Stromal cell of bone marrow (primary cell): ENCODE measurements at places on chromosomes 5 and 9.

DNA sequence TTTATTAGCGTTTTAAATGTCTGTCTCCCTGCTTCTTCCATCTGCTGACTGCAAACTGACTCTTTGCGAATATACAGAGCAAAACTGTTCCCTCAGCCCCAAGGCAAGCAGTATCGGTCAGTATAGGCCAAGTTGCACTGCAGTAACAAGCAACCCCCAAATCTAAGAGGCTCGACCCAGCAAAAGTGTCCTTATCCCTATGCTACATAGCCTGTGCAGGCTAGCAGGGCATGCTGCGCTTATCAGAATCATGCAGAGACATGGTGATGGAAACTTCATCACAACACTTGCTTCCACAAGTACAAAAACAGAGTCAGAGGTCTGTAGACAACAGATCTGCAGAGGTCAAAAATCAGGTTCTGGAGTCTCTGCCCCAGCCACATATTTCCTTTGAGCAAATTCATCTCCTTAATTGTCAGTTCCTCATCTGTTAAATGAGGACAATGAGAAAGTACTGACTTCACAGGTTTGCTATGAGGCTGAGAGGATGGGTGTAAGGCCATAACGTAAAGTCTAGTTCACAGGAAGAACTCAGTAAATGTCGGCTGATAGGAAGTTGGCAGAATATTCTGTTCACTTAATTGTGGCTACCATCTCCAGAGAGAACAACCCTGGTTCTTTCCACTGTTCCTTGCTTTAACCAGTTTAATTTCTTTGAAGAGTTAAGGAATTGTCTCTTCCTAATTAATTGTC lies 9.6 kb upstream of the IL17B start:
- no peak for DNase-seq

DNA sequence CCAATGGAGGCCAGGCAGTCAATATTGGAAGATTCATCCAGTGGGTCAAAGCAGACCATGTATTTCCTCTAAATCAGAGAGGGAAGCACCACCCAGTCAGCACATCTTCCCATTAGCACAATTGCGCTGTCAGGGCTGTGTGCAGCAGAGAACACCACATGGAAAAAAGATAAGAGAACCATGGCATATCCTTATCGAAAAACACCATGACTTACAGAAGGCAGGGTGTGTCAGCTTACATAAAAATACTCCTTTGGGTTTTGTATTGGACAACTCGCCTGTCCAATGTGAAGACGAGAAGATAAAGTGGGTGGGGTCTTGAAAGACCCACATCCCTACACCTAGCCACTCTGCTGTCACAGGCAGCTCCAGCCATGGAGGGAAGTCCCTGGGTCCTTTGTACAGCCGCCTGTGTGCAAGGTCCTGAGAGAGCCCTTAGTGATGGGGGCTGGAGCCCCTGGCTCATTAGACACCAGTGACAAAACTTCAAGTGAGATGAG lies 71.9 kb upstream of the SPATA31E1 start:
- DNase-seq: no peak

GRCh38 chr9:131873891-131874440 lies 134.1 kb upstream of the RAPGEF1 start:
- DNase-seq: no peak

DNA sequence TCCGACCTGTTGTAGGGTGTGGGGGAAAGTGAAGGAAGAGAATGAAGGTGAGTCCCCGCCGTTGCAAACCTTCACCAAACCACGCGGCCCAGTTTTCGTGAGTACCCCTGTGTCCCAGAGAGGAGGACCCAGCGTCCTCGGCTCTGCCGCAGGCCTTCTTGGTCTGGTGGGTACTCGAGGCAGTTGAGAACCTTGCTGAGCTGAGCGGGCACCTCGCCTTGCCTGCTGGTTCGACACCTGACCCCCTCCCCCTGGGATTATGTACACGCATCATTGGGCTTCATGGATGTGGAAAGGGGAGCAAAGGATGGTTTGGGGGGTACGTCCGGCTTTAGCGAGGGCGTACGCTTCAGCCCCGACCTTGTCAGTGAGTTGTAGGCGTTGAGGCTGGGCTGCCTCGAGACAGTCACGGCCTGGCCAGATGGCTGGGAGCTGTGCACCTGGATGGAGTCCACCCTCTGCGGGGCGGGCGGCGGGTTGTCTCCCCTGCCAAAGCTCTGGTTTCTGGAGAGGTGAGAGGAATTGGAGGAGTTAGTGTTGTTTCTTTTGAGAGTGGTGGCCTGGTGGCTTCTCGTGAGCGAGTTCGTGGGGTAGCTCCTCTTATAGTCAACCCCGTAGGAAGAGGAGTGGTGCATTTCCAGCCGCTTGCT lies 128.1 kb downstream of the SEMA6A start:
- no peak for DNase-seq

GRCh38 chr9:12166518-12166917 lies 526.7 kb upstream of the TYRP1 start:
- no peak for DNase-seq

DNA sequence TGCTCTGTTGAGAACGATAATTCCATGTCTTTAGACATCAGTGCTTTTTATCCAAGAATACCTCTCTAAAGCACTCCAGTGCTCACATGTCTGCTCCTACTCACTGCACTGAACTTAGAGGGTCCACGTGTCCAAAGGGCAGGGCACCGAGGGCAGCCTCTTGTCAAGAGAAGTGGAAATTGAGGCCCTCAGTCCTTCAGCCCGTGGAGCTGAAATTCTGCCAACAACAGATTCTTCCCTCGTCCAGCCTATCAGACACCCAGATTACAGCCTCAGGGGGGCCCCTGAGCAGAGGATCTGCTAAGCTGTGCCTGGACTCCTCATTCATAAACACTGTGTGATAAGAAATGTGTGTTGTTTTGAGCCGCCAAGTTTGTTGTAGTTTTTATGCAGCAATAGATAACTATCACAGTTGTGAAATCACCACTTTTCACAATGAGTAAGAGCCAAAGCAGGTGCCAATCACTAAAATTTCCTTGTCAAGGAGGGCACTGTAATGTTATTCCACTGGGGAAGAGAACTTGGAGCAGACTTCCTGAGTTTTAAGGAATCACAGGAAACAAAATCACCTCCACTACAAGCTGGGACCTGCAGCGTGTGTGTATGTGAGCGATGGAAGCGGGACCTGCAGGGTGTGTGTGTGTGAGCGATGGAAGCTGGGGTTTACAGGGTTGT lies 58.8 kb upstream of the IGFBPL1 start:
- no peak for DNase-seq

GRCh38 chr9:120845255-120845654 lies 2.5 kb upstream of the PSMD5 start:
- no peak for DNase-seq

GRCh38 chr9:78150983-78151356 lies 84.9 kb upstream of the CEP78 start:
- no peak for DNase-seq

DNA sequence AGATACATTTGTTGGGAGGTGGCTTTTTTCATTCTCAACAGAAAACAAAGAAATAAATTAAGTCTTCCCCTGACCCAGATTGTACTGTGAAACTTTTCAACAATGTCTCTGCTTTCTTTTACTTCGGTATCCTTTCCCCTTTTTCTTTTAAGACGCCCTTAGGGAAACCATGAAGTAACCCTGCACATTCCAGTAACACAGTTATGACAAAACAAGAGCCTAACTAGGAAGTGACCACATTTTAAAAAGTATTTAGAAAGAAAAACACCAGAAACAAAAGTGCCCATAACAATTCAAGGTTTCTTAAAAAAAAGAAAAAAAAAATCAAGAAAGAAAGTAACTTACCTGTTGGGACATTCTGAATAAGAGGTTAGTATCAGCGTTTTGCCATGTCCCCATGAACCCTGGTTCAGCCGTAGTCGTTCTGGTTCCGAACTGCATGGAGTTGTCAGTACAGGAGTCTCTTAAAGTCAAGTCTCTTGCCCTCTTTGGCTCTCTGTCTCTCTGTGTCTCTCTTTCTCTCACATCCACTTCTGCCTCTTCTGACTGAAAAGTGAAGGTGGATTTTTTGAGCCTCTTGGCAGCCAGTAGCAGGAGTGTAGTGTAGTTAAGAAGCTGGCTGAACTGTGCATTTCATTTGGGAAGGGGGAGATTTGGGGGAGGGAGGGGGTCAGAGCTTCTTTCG lies 142.9 kb downstream of the BNC2 start:
- DNase-seq: no peak

GRCh38 chr5:24365406-24365805 lies 279.4 kb downstream of the CDH10 start:
- no peak for DNase-seq

DNA sequence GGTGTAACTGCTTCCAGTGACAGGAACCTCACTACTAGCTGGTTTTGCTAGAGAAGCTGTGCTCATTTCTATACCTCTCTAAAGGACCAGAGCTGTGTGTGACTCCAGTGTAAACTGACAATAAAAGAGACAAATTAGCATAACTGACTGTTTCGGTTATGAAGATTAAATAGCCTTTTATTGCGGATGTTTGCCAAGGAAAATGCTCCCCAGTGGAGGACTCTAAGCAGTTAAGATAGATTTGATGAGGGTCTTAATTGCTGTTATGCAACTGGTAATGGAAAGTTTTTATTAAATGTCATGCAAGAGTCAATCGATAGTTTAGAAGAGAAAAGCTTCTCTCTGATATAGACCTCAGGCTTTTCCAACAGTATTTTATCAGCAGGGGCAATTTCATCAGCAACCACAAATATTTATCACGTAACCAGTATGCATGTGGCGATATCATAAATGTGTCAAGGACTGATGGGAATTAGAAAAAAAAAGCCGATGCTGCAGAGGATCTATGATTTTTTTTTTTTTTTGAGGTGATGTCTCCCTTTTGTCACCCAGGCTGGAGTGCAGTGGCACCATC lies 275.2 kb upstream of the DMAC1 start:
- DNase-seq: no peak

- DNase-seq: no peak
These were observed 181.5 kb upstream of the ISL1 start for GRCh38 chr5:51201708-51202107.

GRCh38 chr5:31944684-31945445 lies 229.3 kb downstream of the GOLPH3 start:
- DNase-seq: no peak

DNA sequence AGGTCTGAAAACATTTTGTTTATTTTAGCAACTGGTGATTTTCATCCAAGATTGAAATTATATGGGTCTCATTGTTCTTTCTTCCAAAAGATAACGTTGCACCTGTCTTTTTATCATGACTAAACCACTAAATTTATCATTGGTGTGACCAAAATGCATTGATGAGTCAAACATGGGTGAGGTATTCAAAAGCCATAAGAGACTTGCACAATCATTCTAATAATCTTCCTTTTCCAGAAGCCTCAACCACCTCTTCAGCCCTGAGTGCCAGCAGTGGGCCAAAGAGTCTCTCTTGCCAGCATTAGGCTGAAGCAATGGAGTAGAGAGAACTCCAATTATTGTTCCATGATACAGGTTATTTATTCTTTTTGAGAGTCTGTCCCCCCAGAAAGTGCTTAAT lies 198.9 kb downstream of the LURAP1L start:
- no peak for DNase-seq

GRCh38 chr5:11012295-11012694 lies 251.3 kb upstream of the DAP start:
- DNase-seq: no peak

DNA sequence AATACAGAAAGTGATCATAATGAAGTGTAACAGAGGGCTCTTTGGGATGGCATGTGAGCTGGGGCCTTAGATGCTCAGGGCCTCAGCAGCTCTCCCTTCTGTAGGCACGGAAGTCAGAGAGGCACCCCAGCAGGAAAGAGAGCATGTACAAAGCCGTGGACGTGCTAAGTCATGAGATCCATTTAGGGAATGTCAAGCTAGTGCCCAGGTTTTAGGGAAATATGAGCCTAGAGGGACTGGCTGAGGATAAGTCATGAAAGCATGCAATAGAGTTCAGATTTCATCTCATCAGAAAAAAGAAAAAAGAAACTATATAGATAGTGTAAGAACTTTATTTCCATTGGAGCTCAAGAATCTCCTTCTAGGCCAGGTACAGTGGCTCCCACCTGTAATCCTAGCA lies 379.5 kb upstream of the KLF4 start:
- no peak for DNase-seq

- DNase-seq: no peak
These were observed 97.5 kb downstream of the PHF2 start for GRCh38 chr9:93673839-93674334.
